CD4-positive, CD25-positive, alpha-beta regulatory T cell (primary cell): ENCODE measurements at places on chromosomes 12 and 14. TPM values are rescaled to one million over a fixed set of nuclear protein-coding genes. Genes with fewer than 3 reads are reported as not detected.
A peak's percentile ranks its signal among the peaks of the same experiment; 100 is the strongest.

DNA sequence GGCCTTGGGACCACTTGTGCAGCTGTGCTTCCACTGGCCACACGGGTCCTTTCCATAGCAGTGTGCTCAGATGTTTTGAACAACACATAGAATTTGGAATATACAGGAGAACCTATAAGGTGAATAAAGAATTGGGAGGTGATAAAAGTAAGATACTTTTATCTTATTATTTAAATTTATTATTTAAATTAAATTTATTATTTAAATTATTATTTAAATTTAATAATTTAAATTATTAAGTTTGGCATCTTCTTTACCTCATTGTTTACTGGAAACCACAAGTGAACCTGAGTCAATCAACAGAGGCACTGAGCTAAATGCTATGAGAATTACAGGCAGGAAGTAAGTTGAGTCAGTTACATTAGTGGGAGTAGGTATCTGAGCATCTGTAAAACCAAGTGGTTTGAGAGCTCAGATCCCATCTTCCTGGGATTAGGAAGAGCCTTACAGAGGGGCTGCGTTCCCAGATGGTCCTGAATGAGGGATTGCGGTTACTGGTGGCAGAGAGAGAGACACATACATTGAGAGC is 103.1 kb downstream of the ESR2 start:
- no peak overlapping the region for H3K27ac ChIP-seq
- peaks cover 74% of the 10 kb centered on the region for H3K36me3 ChIP-seq
- H3K4me1 ChIP-seq = peaks cover 16% of the 10 kb centered on the region
- DNase-seq = no peak
- no peaks in the 10 kb centered on the region for H3K27me3 ChIP-seq

DNA sequence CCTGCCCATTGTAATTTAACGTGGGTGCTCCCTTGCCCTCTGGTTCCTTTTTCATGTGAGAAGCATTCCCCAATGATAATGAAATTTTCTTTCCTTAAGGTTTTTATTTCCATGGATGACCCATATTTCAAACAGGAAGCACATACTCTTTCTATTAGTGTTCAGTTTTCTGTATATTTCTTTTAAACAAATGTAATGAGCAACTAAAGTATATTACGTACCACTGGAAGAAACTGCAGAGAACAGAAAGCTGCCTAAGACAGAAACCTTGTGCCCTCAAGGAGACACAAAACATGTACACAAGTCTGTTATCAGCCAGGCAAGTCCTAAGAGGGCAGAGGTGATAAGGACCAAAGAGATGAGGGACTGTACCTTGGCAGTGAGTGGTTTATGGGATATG is 414.9 kb downstream of the ETNK1 start:
- H3K4me1 ChIP-seq = no peaks in the 10 kb centered on the region
- no peak overlapping the region for H3K27ac ChIP-seq
- no peak overlapping the region for H3K4me3 ChIP-seq
- DNase-seq = no peak

DNA sequence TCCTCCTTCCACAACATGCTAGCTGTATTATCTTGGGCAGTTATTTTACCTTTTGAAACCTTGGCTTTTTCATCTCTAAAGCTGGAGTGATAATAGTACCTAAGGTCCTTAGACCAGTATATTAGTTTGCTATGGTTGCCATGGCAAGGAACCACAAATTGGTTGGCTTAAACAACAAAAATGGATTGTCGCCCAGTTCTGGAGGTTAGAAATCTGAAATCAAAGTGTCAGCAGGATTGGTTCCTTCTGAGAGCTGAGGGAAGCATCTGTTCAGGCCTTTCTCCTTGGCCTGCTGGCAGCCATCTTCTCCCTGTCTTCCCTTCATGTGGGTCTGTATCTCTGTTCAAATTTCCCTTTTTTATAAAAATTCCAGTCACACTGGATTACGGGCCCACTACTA is 55.5 kb upstream of the SLC35F4 start:
- no peaks in the 10 kb centered on the region for H3K4me1 ChIP-seq
- no peaks in the 10 kb centered on the region for H3K36me3 ChIP-seq
- H3K27me3 ChIP-seq = no peaks in the 10 kb centered on the region

DNA sequence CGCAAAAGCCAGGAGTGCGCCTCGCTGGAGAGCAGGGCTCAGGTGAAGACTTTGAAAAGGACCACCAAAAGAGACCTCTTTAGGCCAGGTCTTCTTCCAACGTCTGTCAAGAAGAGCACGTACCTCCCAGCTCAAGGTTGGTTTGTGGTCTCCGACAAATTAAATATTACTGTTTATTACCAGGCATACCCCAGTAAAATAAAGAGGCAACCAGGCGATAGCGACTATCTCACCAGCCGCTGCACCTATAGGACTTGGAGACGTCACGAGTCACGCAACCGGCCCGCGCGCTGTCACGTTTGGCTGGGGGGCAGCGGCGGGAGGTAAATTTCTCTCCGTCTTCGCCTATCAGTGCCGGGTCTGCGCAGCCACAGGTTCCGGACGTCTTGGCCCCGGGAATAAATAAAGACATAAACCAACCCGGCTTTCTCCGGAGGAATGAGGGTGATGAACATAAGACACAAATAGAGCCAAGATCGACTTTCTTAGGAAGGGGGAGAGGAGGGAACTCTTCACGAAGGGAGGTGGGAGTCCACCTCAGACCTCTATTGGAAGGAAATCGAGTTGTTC is 2.0 kb upstream of the TBX5 start:
- H3K27ac ChIP-seq = no peak overlapping the region
- H3K27me3 ChIP-seq = peaks cover 38% of the 10 kb centered on the region
- no peak for DNase-seq
- no peaks in the 10 kb centered on the region for H3K36me3 ChIP-seq
- no peak overlapping the region for H3K4me3 ChIP-seq

DNA sequence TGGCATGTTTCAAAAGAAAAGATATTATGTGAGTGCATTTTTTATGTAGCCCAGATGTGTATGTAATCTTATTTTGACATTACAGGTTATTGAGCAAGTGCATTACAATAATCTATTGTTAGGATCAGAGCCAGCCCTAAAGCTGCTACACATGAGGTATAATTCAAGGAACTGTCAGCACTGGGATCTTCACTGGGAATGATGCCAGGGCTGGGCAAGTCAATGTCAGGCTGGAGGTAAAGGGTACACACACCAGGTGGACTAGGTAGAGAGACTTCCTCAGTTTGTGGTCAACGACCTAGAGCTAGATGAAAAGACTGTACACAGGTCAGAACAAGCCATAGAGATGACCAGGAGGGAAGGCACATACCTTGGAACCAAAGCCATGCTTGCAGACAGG is 15.4 kb downstream of the TRIM9 start:
- H3K36me3 ChIP-seq = no peaks in the 10 kb centered on the region
- no peak overlapping the region for H3K27ac ChIP-seq
- no peaks in the 10 kb centered on the region for H3K4me1 ChIP-seq
- DNase-seq = no peak

DNA sequence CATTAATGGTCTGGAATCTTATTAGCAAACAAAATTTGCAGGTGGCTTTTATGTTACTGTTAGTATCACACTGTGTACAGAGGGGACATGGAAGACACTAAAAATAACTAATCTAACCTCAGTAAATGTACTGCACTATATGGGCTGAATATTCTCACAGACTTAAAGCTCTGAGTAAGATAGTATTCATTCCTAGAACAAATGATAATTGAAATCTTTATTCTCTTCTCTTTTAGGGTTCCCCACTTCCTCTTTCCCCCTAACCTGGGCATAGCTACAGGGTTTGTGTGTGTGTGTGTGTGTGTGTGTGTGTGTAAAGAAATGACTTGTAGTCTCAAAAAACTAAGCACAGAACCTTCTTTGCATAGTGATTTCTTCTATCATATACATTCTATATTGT is 21.4 kb upstream of the HECTD1 start:
- H3K27ac ChIP-seq = no peak overlapping the region
- DNase-seq = no peak
- no peaks in the 10 kb centered on the region for H3K4me1 ChIP-seq
- no peaks in the 10 kb centered on the region for H3K36me3 ChIP-seq
- H3K27me3 ChIP-seq = no peaks in the 10 kb centered on the region

DNA sequence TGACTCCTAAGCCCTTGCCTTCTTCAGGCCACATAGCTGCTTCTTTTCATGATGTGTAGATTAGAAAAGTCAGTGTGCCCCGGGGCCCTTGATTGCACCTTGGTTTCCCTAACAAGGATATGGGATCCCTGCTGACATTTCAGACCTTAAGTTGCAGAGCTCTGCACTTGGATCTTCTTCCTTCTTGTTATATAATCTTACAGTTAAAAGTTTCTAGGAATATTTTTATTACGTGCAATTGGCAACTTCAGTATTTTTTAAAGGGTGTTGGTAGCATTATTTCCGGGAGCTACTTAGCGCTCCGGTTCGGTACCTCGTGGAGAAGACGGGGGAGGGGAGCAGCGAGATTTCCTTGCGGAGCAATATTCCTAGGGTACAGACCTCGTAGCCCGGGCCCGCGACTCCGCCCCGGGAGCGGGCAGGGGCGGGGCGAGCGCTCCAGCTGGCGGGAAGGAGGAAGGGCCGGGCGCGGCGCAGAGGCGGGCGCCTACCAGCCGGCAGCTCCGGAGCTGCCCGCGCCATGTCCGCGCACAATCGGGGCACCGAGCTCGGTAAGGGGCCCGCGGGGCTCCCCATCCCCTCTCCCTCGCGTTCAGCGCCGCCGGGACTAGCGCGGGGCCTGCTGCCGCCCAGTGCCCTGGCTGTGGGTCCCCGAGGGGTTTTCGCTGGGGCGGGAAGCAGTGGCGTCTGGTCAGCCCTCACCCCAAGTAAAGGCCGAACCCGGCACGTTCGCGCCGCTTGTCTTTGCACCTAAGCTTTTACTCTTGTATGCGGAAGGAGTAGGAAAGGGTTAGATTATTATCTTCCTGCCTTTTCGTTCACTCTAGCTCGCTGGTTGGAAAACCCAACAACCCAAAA is at the start of gene DERA:
Gene DERA (plus strand): TSS at position 469 of the 858 bp plus-strand sequence. CDS start 52 bp downstream, at position 521.
- peak; percentile 46 for DNase-seq
- peaks cover 4% of the 10 kb centered on the region for H3K4me1 ChIP-seq
- H3K27ac ChIP-seq = peak within 1 kb of the TSS; percentile 59
- no peaks in the 10 kb centered on the region for H3K27me3 ChIP-seq
- H3K4me3 ChIP-seq = peak within 1 kb of the TSS; percentile 95

DNA sequence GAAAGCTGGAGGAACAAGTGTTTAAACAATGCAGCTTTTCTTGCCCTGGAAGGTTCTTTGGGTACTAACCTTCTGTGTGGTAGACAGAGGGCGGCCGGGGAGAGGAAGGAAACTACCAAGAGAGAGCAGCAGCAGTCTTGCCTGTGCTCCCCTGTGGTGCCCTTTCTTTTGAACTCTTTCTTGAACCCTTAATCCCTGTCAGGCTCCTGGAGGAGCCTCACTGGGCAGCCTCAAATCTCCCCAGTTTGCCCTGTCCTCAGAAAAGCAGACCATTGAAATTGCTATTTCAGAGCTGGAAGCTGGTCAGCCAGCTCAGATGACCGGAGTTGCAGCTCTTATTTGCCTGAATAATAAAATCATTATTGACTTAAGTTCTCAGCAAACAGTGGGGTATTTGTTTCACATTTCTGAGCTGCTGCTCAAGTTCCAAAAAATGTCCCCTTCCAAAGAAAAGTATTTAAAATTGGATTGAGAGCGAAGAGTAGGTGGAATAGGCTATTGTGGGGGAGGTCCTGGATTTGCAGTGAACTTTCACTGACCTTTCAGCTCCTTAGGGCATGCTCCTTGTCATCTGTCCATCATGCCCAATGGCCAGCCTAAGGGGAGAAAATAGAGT is 42.1 kb upstream of the RNASE3 start:
- no peak for DNase-seq
- no peaks in the 10 kb centered on the region for H3K4me1 ChIP-seq
- H3K27ac ChIP-seq = no peak overlapping the region

DNA sequence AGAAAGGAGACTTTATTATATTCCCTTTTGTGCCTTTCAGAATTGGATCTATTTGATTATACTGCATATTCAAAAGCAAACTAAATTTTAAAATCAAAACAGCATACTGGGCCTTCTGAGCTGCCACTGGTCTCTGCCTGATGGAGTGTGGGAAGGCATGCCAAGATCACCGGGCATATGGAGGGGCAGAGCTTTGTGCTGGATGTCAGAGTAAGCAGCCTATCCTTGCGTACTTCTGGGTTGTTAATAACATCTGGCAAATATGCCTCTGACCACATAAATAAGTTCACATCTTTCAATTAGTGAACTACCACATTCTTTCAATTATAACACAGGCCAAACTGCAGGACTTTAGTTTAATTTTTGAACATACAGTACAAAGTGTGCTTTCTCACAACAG is 18.3 kb downstream of the MLH3 start:
- H3K4me3 ChIP-seq = no peak overlapping the region
- no peaks in the 10 kb centered on the region for H3K27me3 ChIP-seq
- H3K36me3 ChIP-seq = peaks cover 24% of the 10 kb centered on the region
- no peak for DNase-seq

DNA sequence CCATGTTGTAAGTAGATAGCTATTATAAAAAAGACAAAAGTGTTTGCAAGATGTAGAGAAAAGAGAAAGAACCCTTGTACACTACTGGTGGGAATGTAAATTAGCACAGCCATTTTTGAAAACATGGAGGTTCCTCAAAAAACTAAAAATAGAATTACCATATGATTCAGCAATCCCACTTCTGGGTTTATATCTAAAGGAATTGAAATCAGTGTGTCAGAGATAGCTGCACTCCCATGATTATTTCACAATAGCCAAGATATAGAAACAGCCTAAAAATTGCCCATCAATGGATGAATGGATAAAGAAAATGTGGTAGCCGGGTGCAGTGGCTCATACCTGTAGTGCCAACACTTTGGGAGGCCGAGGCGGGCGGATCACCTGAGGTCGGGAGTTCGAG is 9.2 kb downstream of the PSMC6 start:
- no peaks in the 10 kb centered on the region for H3K27me3 ChIP-seq
- H3K4me3 ChIP-seq = no peak overlapping the region
- H3K4me1 ChIP-seq = no peaks in the 10 kb centered on the region
- DNase-seq = no peak
- peaks cover 84% of the 10 kb centered on the region for H3K36me3 ChIP-seq

GRCh38 chr14:59465316-59466135 is at the start of gene GPR135:
TSS of gene GPR135 (minus strand) at chr14:59465380. CDS start at chr14:59465226, 154 bp downstream.
- no peaks in the 10 kb centered on the region for H3K36me3 ChIP-seq
- peak within 1 kb of the TSS; percentile 54 for H3K4me3 ChIP-seq
- no peak for DNase-seq
- H3K4me1 ChIP-seq = peaks cover 11% of the 10 kb centered on the region
- H3K27ac ChIP-seq = peak within 1 kb of the TSS; percentile 65
- H3K27me3 ChIP-seq = no peaks in the 10 kb centered on the region

ASCL1 gene
- polyA plus RNA-seq = not detected

PTPRR gene
- not detected for polyA plus RNA-seq

SLC25A47 gene
- polyA plus RNA-seq = not detected

CYP46A1 gene
- polyA plus RNA-seq = not detected

ADSS1 gene
- polyA plus RNA-seq = 0.10 TPM

TMEM120B gene
- 4.5 TPM for polyA plus RNA-seq

TAS2R43 gene
- not detected for polyA plus RNA-seq
